ENCODE measurements at places on chromosomes 3 and 15.

GRCh38 chr15:55917881-55918296 is 75.5 kb downstream of the NEDD4 start:
- DNase-seq = no peak

DNA sequence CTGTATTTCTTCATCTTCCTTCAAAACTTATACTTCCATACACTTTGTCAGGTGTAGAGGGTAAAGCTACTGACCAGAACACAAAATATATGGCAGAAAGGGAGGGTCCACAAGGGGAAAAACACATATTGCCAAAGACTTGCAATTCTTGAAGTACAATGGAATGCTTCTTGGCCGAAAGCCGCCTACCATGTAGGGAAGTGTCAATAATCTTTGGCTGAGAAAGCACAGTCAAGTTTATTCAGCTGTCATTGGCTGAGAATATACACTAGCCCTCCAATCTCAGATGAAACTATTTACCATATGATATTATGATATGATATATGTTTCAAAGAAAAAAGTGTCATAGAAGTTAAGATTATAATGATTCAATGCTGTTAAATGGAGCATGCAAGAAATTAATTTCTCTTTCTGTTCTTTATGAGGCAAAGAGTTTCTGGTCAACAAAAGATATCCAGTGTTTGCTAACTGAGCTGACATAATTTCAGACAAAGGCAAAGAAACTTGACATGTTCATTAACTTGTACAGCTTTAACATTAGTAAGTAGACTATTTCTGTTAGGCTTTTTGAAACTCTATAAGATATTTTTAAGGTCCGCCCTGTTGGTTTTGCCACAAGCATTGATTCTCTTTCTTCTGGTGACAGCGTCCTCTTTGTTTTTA is 89.0 kb upstream of the LPP start:
- DNase-seq = no peak

- no peak for DNase-seq
Measured at GRCh38 chr15:23645371-23646164, 2.1 kb downstream of the MAGEL2 start.

GRCh38 chr15:31461911-31462480 is 135.4 kb downstream of the KLF13 start:
- DNase-seq = no peak

DNA sequence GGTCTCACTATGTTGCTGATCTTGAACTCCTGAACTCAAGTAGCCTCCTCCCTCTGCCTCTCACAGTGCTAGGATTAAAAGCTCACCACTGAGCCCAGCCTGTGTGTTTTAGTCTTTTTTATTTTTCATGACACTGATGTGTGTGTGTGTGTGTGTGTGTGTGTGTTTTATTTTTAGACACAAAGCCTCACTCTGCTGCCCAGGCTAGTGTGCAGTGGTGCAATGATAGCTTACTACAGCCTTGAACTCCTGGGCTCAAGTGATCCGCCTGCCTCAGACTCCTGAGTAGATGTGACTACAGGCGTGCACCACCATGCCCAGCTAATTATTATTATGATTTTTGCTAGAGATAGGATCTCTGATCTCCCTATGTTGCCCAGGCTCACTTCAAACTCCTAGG is 23.3 kb upstream of the CTSH start:
- DNase-seq = no peak

DNA sequence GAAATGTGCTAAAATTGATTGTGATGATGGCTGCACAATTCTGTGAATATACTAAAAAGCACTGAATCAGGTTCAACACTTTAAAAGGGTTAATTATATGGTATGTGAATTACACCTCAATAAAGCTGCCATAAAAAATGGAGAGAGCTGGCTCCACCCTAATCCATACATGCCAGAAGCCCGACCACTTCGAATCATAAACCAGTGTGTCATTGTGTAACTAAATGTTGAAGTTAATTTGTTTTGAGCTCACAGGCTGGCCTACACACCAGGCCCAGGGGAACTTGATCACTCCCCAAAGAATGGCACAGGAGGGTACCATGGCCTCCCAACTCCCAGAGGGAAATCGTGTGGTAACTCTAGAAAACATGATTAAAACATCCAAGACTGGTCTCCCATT is 14.0 kb downstream of the PLCD1 start:
- no peak for DNase-seq
